Left ventricle myocardium inferior (tissue), 1 donor: ENCODE measurements at places on chromosomes 16 and 17. TPM values are rescaled to one million over a fixed set of nuclear protein-coding genes. Genes with fewer than 3 reads are reported as not detected.

GRCh38 chr16:3664187-3664896, 9.9 kb downstream of the DNASE1 start:
- peaks cover 5% of the 10 kb centered on the region for H3K4me1 ChIP-seq
- H3K27me3 ChIP-seq, result no peaks in the 10 kb centered on the region
- H3K27ac ChIP-seq, result no peak overlapping the region
- peaks cover 78% of the 10 kb centered on the region for H3K36me3 ChIP-seq
- no peak for DNase-seq
- H3K4me3 ChIP-seq, result no peak overlapping the region

TOP2A gene
- 2.1 TPM for total RNA-seq

GRCh38 chr17:68640242-68640989, 39.2 kb upstream of the FAM20A start:
- no peak for DNase-seq
- peaks cover 8% of the 10 kb centered on the region for H3K27me3 ChIP-seq
- H3K36me3 ChIP-seq, result no peaks in the 10 kb centered on the region
- H3K4me1 ChIP-seq, result peaks cover 4% of the 10 kb centered on the region
- no peak overlapping the region for H3K27ac ChIP-seq

DHRS13 gene
- 3.1 TPM for total RNA-seq

GRCh38 chr16:65773301-65773874, 593.1 kb upstream of the CDH5 start:
- H3K4me1 ChIP-seq, result no peaks in the 10 kb centered on the region
- H3K27me3 ChIP-seq, result no peaks in the 10 kb centered on the region
- no peak overlapping the region for H3K4me3 ChIP-seq
- H3K36me3 ChIP-seq, result no peaks in the 10 kb centered on the region
- H3K27ac ChIP-seq, result no peak overlapping the region

OR1F1 gene
- total RNA-seq, result not detected

- DNase-seq, result no peak
- no peak overlapping the region for H3K27ac ChIP-seq
- H3K27me3 ChIP-seq, result no peaks in the 10 kb centered on the region
- peaks cover 7% of the 10 kb centered on the region for H3K4me1 ChIP-seq
Observed at GRCh38 chr16:86534779-86535615, 20.0 kb downstream of the MTHFSD start.

- peak overlapping the region; percentile 47 for H3K27ac ChIP-seq
- H3K4me3 ChIP-seq, result no peak overlapping the region
- no peaks in the 10 kb centered on the region for H3K36me3 ChIP-seq
- no peaks in the 10 kb centered on the region for H3K27me3 ChIP-seq
Observed at GRCh38 chr17:63275318-63275970, 170.7 kb downstream of the CYB561 start.

CCL17 gene
- not detected for total RNA-seq

DNA sequence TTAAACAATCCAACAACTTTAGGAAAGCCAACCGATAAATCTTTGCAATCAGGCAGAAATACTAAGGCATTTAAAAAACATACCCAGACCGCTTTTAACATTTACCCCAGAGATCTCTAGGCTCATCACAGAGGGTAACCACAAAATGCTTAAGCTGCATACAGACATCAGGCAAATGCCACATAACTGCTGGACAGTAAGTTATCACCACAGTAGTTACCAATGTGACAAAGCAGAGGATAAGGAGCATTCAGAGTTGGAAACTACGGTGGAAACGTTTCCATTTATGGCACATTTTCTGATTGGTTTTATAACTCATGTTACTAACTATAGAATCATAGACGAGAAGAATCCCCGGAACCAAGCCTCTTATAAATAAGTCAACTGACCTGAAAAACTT, 77.5 kb downstream of the KANSL1 start:
- no peaks in the 10 kb centered on the region for H3K36me3 ChIP-seq
- H3K27ac ChIP-seq, result peak overlapping the region; percentile 81
- no peak for DNase-seq
- H3K4me3 ChIP-seq, result peak overlapping the region; percentile 12

- H3K27me3 ChIP-seq, result peaks cover 7% of the 10 kb centered on the region
- H3K27ac ChIP-seq, result no peak overlapping the region
- DNase-seq, result no peak
- H3K4me3 ChIP-seq, result no peak overlapping the region
Observed at GRCh38 chr16:67975321-67976105, 4.8 kb downstream of the DPEP3 start.

DNA sequence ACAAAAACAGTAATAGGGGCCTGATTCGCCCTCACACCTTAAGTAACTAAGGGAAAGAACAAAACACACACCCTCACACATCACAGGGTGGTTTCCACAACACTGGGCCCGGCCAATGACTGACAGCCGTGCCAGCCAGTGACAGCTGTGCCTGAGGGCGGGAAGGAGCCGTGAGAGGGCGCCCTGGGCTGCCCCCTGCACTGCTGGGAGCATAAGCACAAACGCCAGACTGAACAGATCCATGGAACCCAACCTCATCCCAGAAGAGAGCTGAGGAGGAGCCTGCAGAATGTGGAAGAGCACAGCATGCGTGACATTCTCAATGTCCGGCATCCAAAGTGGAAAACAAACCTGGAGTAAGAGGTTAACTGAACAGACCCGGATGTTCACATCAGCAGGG, 16.0 kb downstream of the CSNK1D start:
- no peaks in the 10 kb centered on the region for H3K27me3 ChIP-seq
- H3K4me1 ChIP-seq, result peaks cover 3% of the 10 kb centered on the region
- no peak for DNase-seq

KRTAP2-3 gene
- not detected for total RNA-seq

DNA sequence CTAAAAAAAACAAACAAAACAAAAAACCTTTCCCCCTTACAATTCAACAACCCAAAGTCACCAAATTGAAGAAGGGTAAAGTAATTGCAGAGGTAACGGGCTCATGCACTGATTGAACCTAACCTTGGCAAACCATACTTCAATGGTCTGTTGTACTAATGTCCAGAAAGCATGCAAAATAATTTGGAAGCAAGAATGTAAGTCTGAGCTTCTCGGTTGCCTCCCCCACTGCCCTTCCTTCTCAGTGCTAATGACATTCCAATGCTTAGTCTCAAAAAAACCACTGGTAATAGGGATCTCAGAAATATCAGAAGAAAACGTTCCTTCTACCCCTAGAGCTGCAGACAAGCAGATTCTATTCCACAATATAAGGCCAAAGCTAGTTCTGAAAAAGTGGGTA, 15.8 kb downstream of the KRABD2 start:
- H3K27ac ChIP-seq, result peak overlapping the region; percentile 76
- no peak for DNase-seq
- H3K4me3 ChIP-seq, result peak overlapping the region; percentile 16
- H3K4me1 ChIP-seq, result peaks cover 53% of the 10 kb centered on the region

DNA sequence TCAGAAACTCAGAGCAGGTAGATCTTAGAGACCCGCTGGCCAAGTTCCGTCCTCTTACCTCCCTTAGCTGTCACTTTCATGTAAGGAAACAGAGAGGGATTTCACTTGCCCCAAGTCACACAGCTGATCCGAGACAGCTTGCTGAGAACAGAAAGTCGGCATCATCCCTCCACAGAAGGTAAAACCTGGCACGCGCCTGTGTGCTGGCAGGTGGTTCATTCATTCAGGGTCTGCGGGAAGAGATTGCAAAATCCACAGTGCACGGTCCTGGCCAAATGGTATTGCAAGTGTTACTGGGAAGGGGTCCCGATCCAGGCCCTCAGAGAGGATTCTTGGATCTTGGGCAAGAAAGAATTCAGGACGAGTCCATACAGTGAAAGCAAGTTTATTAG, 139.4 kb upstream of the RPH3AL start:
- H3K27me3 ChIP-seq, result no peaks in the 10 kb centered on the region
- no peak overlapping the region for H3K27ac ChIP-seq
- H3K4me3 ChIP-seq, result peak overlapping the region; percentile 70
- H3K36me3 ChIP-seq, result no peaks in the 10 kb centered on the region

GRCh38 chr17:36602030-36602748, 806 bp downstream of the MRM1 start:
- H3K36me3 ChIP-seq, result peaks cover 2% of the 10 kb centered on the region
- H3K27ac ChIP-seq, result peak overlapping the region; percentile 90
- H3K4me1 ChIP-seq, result peaks cover 37% of the 10 kb centered on the region
- peak overlapping the region; percentile 89 for H3K4me3 ChIP-seq
- DNase-seq, result no peak

GRCh38 chr16:31491778-31492418, 9.0 kb downstream of the SLC5A2 start:
- peaks cover 10% of the 10 kb centered on the region for H3K27me3 ChIP-seq
- DNase-seq, result no peak
- H3K4me3 ChIP-seq, result no peak overlapping the region
- H3K4me1 ChIP-seq, result peaks cover 20% of the 10 kb centered on the region
- peaks cover 61% of the 10 kb centered on the region for H3K36me3 ChIP-seq

CRYM gene
- 147 TPM for total RNA-seq

JPT1 gene
- total RNA-seq, result 13.8 TPM

GRCh38 chr16:89903908-89904515, 14.7 kb upstream of the MC1R start:
- DNase-seq, result no peak
- H3K36me3 ChIP-seq, result peaks cover 73% of the 10 kb centered on the region
- H3K4me3 ChIP-seq, result no peak overlapping the region
- H3K27ac ChIP-seq, result no peak overlapping the region
- no peaks in the 10 kb centered on the region for H3K27me3 ChIP-seq

SULT1A1 gene
- 13.7 TPM for total RNA-seq

- peaks cover 12% of the 10 kb centered on the region for H3K27me3 ChIP-seq
- DNase-seq, result no peak
- no peaks in the 10 kb centered on the region for H3K36me3 ChIP-seq
- H3K4me1 ChIP-seq, result no peaks in the 10 kb centered on the region
Observed at GRCh38 chr16:23908790-23909189, 73.0 kb downstream of the PRKCB start.

GRCh38 chr17:14792746-14793145, 472.4 kb downstream of the PMP22 start:
- H3K36me3 ChIP-seq, result no peaks in the 10 kb centered on the region
- H3K27me3 ChIP-seq, result peaks cover 58% of the 10 kb centered on the region
- no peaks in the 10 kb centered on the region for H3K4me1 ChIP-seq
- H3K27ac ChIP-seq, result no peak overlapping the region
- DNase-seq, result no peak

DNA sequence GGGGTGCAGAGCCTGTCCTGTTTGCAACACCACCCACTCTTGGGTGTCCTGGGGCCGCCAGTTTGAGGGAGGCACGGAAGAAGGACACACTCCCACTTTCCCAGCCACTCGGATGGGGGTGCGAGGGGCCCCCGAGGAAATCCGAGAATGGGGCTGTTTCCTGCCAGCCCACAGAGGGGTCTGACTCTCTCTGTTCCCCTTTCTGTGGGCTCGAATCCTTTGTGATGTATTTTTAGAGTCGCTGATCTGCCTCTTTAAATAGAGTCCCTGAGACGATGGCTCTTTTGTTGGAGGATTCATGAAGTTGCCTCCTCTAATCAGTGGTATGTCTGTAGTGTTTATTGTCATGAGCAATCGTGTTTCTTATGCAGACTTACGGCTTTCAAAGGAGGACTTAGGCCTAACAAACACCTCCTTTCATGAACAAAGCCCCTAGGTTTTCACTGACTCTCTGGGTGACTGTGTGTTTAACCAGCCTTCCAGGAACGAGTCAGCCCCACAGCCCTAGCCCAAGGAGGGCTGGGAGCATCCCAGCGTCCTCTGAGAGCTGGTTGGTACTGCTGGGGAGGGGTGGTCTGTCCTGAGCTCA, 29.1 kb downstream of the CIBAR2 start:
- H3K27me3 ChIP-seq, result no peaks in the 10 kb centered on the region
- no peak overlapping the region for H3K27ac ChIP-seq
- no peak overlapping the region for H3K4me3 ChIP-seq
- H3K4me1 ChIP-seq, result peaks cover 18% of the 10 kb centered on the region
- H3K36me3 ChIP-seq, result peaks cover 25% of the 10 kb centered on the region

GRCh38 chr17:81712468-81713003, 452 bp downstream of the SLC25A10 start:
- peak overlapping the region; percentile 91 for H3K4me3 ChIP-seq
- H3K4me1 ChIP-seq, result peaks cover 36% of the 10 kb centered on the region
- no peaks in the 10 kb centered on the region for H3K27me3 ChIP-seq
- peaks cover 6% of the 10 kb centered on the region for H3K36me3 ChIP-seq
- no peak for DNase-seq

GRCh38 chr16:11587643-11588247, 1.0 kb upstream of the LITAF start:
- peak; percentile 11 for DNase-seq
- no peaks in the 10 kb centered on the region for H3K36me3 ChIP-seq
- H3K4me3 ChIP-seq, result peak overlapping the region; percentile 73
- H3K27ac ChIP-seq, result peak overlapping the region; percentile 90
- H3K4me1 ChIP-seq, result peaks cover 44% of the 10 kb centered on the region

- H3K27ac ChIP-seq, result no peak overlapping the region
- H3K27me3 ChIP-seq, result peaks cover 4% of the 10 kb centered on the region
- no peaks in the 10 kb centered on the region for H3K36me3 ChIP-seq
- H3K4me1 ChIP-seq, result no peaks in the 10 kb centered on the region
- DNase-seq, result no peak
Observed at GRCh38 chr17:62791767-62792446, 16.2 kb downstream of the MARCHF10 start.

C1QTNF8 gene
- total RNA-seq, result not detected

TMEM92 gene
- total RNA-seq, result not detected

PRR15L gene
- 0.14 TPM for total RNA-seq

- no peak within 1 kb of the TSS for H3K27ac ChIP-seq
- peak; percentile 27 for DNase-seq
- H3K4me1 ChIP-seq, result no peaks in the 10 kb centered on the region
- H3K27me3 ChIP-seq, result peaks cover 69% of the 10 kb centered on the region
Observed at GRCh38 chr16:30472328-30472942, at the start of gene ITGAL. Gene ITGAL (plus strand): TSS chr16:30472742. CDS start chr16:30472838, 96 bp downstream.

RHBDL3 gene
- total RNA-seq, result 4.7 TPM

KRT35 gene
- total RNA-seq, result not detected

GRCh38 chr17:74408815-74409214, 23.1 kb upstream of the GPRC5C start:
- no peaks in the 10 kb centered on the region for H3K4me1 ChIP-seq
- no peak overlapping the region for H3K27ac ChIP-seq
- H3K27me3 ChIP-seq, result peaks cover 8% of the 10 kb centered on the region
- no peak for DNase-seq
- H3K36me3 ChIP-seq, result no peaks in the 10 kb centered on the region

DNA sequence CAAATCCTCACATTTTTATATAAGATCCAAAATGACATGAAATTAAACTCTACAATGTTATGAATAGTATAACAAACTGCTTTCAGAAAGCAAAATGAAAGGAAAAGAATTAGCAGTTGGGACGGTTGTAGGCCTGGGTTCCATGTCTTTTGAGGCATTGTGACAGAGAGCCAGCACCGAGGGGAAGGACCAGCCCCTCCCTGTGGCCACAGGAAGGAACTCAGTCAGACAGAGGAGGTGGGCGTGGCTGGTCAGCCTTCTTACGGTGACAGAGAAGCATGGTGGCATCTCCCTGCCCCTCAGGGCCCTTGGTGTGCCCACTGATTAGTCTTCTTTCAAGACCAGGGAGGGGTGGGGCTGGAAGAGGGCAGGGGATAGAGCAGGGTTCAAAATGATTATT, 5.7 kb downstream of the ZNF319 start:
- peaks cover 35% of the 10 kb centered on the region for H3K36me3 ChIP-seq
- H3K4me3 ChIP-seq, result no peak overlapping the region
- H3K27me3 ChIP-seq, result no peaks in the 10 kb centered on the region
- DNase-seq, result peak; percentile 47
- no peak overlapping the region for H3K27ac ChIP-seq

CTF1 gene
- total RNA-seq, result 9.6 TPM

NOD2 gene
- total RNA-seq, result 0.52 TPM

- H3K4me1 ChIP-seq, result peaks cover 58% of the 10 kb centered on the region
- peak within 1 kb of the TSS; percentile 83 for H3K27ac ChIP-seq
- H3K36me3 ChIP-seq, result no peaks in the 10 kb centered on the region
- H3K27me3 ChIP-seq, result peaks cover 51% of the 10 kb centered on the region
- DNase-seq, result peak; percentile 66
Observed at GRCh38 chr17:82333279-82334171, at the start of gene SECTM1. Gene SECTM1 (minus strand): TSS chr17:82333766. CDS start chr17:82327240, 6,526 bp downstream.
